HFF-Myc (cell line): ENCODE measurements at places on chromosomes 1 and 21.

DNA sequence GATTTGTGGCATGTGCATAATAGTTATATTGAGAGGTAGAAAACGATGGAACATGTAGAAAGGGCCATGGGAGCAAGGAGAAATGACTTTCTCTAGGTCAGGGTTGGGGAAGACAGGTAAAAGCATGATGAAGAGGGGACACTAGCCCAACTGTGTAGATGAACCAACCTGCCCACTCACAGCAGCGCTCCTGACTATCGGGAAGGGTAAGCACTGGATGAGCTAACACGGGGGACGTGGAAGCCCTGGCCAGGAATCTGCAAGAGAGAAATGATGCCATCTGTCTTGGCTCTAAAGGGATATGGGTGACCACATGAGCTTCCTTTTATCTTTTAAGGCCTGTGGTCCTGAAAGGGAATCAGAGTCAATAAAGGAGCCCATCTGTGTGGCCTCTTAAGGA, 36.2 kb upstream of the TMEM125 start:
- no peak for DNase-seq

GRCh38 chr1:80258659-80259058, 1252.1 kb upstream of the ADGRL4 start:
- DNase-seq: no peak

- no peak for DNase-seq
These were observed 2.0 kb downstream of the MAPKAPK2 start for GRCh38 chr1:206686478-206687249.

DNA sequence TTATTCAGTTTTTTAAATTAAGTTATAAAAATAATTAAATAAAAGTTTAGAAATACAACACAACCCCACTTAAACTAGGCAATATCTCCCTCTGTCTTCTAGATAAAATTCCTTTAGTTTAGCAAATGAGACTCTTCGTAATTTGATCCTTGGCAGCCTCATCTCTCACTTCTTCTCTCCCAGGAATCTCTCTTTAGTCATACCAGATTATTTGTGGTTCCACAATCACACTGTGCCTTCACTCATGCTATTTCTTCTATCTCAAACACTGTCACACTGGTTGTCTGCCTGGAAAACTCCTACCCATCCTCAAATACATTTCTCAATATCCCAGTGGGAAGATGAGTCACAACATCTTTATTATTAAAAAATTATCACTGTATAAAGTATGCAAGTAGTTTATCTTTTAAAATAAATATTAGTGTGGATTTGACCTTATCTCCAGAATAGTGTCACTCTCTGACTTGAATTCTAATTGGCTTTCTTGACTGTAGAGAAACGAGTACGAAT, 195.5 kb downstream of the KCNH1 start:
- DNase-seq: no peak

GRCh38 chr1:11858968-11859871, 475 bp upstream of the NPPB start:
- no peak for DNase-seq

DNA sequence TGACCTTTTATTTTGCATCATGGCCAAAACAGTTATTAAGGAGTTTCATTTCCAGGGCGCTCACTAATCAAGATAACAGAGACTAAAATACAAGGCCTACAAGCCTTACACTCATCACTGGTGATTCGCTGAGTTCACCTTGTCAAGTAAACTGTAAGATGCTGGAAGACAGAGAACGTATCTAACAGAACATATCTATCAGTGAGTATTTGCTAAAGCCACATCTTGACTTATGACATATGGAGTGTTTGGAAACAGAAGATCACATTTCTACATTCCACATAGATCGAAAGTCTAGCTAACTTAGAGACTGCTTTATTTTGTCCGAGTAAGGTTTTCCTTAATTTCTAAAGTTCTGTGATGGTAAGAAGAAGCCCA, 506.5 kb downstream of the SMYD3 start:
- DNase-seq: no peak

DNA sequence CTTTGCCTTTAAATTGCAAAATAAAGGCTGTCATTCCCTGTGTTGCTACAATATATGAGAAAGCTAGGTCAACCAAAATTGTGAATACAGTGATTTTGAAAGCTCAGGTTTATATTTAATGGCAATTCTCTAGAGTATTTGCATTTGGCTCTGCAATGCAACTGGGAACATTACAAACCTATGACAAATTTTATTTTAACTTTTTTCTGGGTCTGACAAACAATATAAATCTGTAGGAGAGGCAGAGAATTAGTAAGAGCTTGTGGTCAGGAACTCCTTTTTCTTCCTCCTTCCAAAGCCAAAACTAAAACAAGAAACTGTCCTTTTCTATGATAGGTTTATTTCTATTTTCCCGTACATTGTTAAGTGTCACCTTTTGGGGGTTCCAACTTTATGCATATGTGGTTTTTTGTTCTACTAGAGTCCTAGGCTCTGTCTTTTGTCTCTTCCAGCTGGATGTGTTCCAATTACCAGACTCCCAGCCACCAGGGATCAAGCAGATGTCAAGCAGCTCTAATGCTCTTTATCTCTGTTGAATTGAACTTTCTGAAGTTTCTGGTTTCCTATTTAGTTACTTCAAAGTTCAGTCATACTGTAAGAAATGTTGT, 106.9 kb downstream of the ASH1L start:
- DNase-seq: no peak

DNA sequence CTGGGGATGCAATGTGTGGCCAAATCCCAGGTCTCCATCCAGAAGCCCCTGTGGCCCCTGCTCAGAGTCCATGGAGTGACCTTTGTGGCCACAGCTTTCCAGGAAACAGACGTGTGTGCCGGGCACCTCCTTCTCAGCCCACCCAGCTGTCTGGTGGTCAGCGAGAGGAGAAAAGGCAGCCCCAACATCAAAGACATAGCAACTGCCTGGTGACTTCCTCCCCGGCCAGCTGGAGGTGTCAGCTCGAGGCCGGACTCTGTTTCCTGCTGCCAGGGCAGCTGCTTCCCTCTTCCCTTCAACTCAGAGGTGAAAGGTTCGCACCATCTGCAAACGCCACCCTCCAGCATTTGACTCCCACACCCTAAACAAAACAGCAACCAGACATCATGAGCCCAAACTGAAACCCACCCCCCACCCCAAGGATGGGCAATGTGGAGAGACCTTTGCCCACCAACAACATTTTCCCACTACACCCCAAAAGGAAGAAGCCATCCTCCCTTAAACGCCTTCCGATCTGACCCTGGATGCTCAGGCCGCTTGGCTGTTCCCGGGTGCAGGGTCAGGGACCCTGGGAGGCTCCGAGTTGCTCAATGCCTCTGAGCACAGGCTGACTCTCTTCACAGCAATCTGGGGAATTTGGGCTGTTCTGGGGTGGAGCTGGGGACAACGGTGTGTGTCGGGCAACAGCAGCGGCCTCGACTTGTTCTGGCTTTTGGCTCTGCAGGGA, 162.3 kb downstream of the PSMG1 start:
- DNase-seq: no peak

GRCh38 chr1:234608911-234609690, 877 bp downstream of the IRF2BP2 start:
- no peak for DNase-seq

GRCh38 chr21:36664662-36664990, 34.3 kb upstream of the SIM2 start:
- DNase-seq: no peak

DNA sequence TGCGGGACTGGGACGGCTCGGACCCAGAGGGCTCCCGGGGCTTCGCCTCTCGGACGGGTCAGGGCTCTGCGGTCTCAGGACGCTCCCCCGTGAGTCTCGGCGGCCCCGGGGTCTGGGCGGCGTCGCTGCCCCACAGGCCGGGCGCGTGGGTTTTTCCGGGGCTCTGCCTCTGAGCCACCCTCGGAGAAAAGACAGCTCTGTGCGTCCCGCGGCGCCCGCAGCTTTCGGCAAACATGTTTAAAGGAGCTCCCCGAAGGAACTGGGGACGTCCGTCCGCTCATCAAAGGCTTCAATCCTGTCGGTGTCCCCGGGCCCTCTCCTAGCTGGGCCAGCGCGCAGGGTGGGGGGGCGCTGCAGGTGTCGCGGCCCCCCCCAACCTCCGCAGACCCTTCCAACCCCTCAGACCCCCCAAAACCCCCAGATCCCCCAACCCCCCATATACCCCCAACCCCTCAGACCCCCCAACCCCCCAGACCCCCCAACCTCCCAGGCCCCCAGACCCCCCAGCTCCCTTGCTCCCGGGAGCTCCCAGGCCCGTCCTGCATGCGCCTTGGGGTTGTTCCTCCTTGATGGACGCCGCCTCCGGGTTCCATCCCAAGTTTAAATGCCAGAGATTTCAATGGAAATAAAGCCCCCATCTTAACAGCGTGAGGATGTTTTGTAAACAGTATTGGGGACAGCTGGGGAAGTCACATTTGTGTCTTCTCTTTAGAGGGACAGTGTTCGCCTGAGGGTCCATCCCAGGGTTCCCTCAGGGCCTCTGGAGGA, 996 bp upstream of the C1orf159 start:
- DNase-seq: no peak

GRCh38 chr1:184215274-184215925, 163.9 kb downstream of the TSEN15 start:
- no peak for DNase-seq

DNA sequence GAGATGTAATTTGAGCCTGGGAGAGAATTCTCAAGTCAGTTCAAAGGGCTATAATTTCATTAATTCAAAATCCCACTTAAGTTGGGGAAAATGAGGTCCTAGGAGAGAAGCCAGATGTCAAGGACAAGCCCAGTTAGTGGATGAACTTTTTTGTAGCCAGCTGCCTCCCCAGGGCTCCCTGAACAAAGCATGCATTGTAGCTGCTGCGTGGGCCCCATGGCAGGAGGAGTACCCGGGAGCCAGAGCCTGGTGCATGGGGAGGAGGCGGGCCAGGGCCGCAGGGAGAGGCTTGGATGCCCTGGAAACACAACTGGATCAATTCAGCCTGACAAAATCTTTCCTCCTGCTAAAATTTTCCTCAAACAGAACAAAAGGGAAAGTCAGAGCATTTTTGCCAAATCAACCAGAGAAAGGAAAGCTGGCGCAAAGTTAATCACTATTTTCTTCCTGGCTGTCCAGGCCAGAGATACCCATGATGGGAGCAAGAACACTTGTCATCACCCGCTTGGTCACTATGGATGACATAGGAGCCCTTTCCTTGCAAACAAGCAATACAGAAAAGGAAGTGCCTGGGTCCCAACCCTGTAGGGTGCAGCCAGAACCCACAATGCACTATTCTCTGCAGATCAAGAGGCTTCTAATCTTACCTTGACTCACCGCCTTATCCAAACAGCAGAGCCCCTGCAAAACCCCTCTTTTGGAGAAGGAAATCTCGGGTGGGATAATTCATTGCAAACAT, 248.1 kb upstream of the RAB4A start:
- DNase-seq: no peak

- DNase-seq: no peak
These were observed 9.3 kb downstream of the MAP3K6 start for GRCh38 chr1:27357281-27358037.

GRCh38 chr21:26167593-26167992, 3.0 kb downstream of the APP start:
- DNase-seq: no peak

DNA sequence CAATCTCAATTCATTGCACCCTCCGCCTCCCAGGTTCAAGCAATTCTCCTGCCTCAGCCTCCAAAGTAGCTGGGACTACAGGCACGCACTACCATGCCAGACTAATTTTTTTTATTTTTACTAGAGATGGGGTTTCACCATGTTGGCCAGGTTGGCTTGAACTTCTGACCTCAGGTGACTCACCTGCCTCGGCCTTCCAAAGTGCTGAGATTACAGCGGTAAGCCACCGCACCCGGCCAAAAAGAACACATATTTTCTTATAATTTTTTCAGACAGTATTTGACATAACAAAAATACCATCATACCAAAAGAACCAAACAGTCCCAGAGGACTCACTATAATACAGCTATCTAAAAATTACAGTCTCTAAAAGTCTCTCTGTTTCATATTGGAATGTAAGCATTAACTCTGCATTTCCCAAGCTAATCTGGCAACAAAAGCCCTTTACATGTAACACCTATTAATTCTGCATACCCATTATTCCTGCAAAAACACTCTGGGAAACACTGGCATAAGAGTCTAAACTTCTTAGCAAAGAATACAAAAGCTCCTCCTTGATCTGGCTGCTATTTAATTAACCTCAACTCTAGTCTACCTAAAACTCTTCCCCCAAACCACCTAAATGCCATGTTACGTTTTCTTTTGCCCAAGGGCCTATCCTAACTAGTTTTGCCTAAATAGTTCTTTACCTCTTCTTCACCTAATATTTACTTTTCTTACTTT, 26.9 kb downstream of the WDR26 start:
- DNase-seq: no peak

DNA sequence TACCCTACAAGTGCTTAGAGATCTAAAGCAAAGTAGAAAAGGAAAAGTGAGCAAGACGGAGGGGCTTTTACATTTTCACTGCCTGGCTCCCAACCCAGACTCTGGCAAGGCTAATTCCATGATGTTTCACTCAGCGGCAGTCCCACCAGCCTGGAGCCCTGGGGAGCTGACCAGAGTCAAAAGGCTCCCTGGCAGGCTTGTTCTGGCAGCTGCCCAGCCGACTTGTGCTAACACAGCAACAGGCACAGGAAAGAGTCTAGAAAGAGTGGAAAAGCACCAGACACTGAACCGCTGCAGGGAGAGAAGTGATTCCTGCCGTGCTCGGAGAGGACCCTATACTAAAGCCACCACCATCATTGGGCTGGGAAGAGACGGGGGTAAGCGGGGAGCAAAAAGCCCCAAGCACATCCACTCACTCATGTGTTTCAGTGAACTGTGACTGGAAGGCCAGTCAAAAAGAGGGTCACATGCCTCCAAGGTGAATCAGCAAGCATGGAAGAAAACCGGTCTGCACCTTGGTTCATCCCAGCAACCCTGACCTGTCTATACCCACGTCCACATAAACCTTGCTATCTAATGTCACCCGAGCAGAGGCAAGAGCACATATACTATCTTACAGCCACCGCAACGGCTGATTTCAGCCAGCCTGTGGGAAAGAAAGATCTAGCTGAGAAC, 8.0 kb downstream of the SMIM12 start:
- DNase-seq: no peak

GRCh38 chr1:46448109-46448911, 41.3 kb upstream of the DMBX1 start:
- DNase-seq: no peak

DNA sequence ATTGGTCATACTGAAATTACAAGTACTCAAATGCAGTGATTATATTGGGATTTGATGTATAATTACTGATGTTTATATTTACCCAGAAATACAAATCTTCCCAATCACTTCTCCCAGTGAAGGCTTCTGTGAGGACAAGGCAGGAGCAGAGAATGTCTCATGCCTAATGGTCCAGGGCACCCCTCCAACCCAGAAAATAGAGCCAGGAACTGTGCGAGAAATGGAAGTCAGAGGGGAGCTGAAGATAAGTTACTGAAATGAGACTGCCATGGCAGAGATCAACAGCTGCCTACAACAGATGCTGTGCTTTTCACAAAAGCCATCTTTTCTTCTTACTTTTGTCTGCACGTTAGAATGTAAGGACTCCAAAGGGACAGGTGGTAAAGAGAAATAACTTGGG, 171.2 kb downstream of the TTLL7 start:
- DNase-seq: no peak

GRCh38 chr21:40490408-40490807, 356.6 kb downstream of the DSCAM start:
- no peak for DNase-seq
